Muscle of leg (tissue), 16 donors: ENCODE measurements at places on chromosomes 5 and 9.

GRCh38 chr5:110414360-110414759 is 312.1 kb downstream of the TMEM232 start:
- no peaks in the 10 kb centered on the region for H3K27me3 ChIP-seq
- H3K27ac ChIP-seq = no peak overlapping the region
- H3K4me1 ChIP-seq = no peaks in the 10 kb centered on the region
- DNase-seq = peak; percentile 25
- no peaks in the 10 kb centered on the region for H3K36me3 ChIP-seq

GRCh38 chr5:32600054-32600622 is 14.8 kb downstream of the SUB1 start:
- H3K4me3 ChIP-seq = no peak overlapping the region
- H3K27me3 ChIP-seq = no peaks in the 10 kb centered on the region
- peak; percentile 72 for DNase-seq

- DNase-seq = peak; percentile 48
- no peaks in the 10 kb centered on the region for H3K4me1 ChIP-seq
- H3K36me3 ChIP-seq = no peaks in the 10 kb centered on the region
- no peak overlapping the region for H3K4me3 ChIP-seq
- H3K27me3 ChIP-seq = no peaks in the 10 kb centered on the region
Measured at GRCh38 chr9:105259274-105259673, 14.8 kb downstream of the SLC44A1 start.

- H3K4me3 ChIP-seq = no peak overlapping the region
- H3K27me3 ChIP-seq = peaks cover 19% of the 10 kb centered on the region
- no peaks in the 10 kb centered on the region for H3K36me3 ChIP-seq
- H3K27ac ChIP-seq = peak overlapping the region; percentile 79
Measured at GRCh38 chr9:89661391-89661949, 56.7 kb downstream of the GADD45G start.

- H3K27me3 ChIP-seq = no peaks in the 10 kb centered on the region
- no peaks in the 10 kb centered on the region for H3K36me3 ChIP-seq
- no peaks in the 10 kb centered on the region for H3K4me1 ChIP-seq
- H3K4me3 ChIP-seq = no peak overlapping the region
Measured at GRCh38 chr9:7921545-7922197, 122.1 kb upstream of the DMAC1 start.

DNA sequence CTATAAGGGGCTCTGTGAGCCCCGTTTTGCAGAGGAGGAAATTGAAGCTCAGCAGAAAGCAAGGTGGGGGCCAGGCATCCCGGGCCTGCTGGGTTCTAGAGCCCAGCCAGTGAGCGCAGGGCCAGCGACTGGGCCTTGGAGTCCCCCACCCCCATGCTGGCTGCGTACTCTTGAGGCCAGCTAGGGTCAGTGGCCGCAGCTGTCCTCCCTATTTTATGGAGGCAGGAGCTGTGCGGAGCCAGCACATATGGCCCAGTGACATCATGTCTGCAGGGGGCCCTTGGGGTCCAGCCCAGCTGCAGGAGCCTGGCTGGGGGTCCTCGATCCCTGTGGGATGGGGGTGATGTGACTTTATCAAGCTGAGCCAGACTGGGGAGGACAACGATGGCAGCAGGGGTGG is 71.3 kb downstream of the HMCN2 start:
- H3K4me3 ChIP-seq = no peak overlapping the region
- peaks cover 42% of the 10 kb centered on the region for H3K4me1 ChIP-seq

- no peak overlapping the region for H3K4me3 ChIP-seq
- no peak overlapping the region for H3K27ac ChIP-seq
- H3K36me3 ChIP-seq = no peaks in the 10 kb centered on the region
Measured at GRCh38 chr9:107584944-107585343, 95.4 kb upstream of the KLF4 start.

- H3K27ac ChIP-seq = no peak overlapping the region
- no peaks in the 10 kb centered on the region for H3K27me3 ChIP-seq
- no peak overlapping the region for H3K4me3 ChIP-seq
Measured at GRCh38 chr9:81476813-81477490, 212.4 kb downstream of the TLE1 start.

GRCh38 chr5:169272731-169273427 is 28.1 kb downstream of the SLIT3 start:
- H3K27ac ChIP-seq = no peak overlapping the region
- no peak for DNase-seq
- no peaks in the 10 kb centered on the region for H3K36me3 ChIP-seq
- no peaks in the 10 kb centered on the region for H3K27me3 ChIP-seq

GRCh38 chr9:561427-561826 is 280.1 kb upstream of the DMRT1 start:
- peak; percentile 51 for DNase-seq
- H3K4me3 ChIP-seq = no peak overlapping the region
- no peak overlapping the region for H3K27ac ChIP-seq
- H3K36me3 ChIP-seq = no peaks in the 10 kb centered on the region
- H3K4me1 ChIP-seq = no peaks in the 10 kb centered on the region
